ENCODE measurements at places on chromosomes 4 and X. TPM values are rescaled to one million over a fixed set of nuclear protein-coding genes. Genes with fewer than 3 reads are reported as not detected.

The HPGD gene
- not detected for total RNA-seq

The DUSP21 gene
- not detected for total RNA-seq

The UGDH gene
- total RNA-seq: 192 TPM

The TCEAL6 gene
- not detected for total RNA-seq

All from cardiac ventricle fibroblast (primary cell).